ENCODE measurements at places on chromosomes 16 and 17. TPM values are rescaled to one million over a fixed set of nuclear protein-coding genes. Genes with fewer than 3 reads are reported as not detected.

- no peak for DNase-seq
These were observed 314.3 kb downstream of the RBFOX1 start for GRCh38 chr16:7646821-7647500.

- no peak for DNase-seq
These were observed 7.8 kb downstream of the HSPB9 start for GRCh38 chr17:42130310-42130936.

DNA sequence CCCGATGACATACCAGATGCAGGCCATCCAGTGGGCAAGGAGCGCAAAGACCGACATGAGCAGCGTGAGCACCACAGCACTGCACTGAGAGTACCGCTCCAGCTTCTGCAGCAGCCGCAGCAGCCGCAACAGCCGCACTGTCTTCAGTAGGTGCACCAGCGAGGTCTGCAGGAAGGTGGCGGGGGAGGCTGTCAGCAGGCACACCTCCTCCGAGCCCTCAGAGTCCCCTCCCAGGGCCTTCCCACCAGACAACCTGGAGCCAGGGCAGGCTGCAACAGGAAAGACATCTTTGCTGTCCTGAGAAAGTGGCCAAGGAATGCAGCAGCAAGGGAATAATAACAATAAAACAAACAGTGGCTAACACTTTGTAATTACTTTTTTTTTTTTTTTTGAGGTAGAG, 9.1 kb downstream of the KCNH4 start:
- no peak for DNase-seq

- DNase-seq: no peak
These were observed 16.5 kb upstream of the SPPL2C start for GRCh38 chr17:45828171-45828570.

- DNase-seq: peak; percentile 66
These were observed 10.3 kb downstream of the UBE2O start for GRCh38 chr17:76442341-76443338.

DNA sequence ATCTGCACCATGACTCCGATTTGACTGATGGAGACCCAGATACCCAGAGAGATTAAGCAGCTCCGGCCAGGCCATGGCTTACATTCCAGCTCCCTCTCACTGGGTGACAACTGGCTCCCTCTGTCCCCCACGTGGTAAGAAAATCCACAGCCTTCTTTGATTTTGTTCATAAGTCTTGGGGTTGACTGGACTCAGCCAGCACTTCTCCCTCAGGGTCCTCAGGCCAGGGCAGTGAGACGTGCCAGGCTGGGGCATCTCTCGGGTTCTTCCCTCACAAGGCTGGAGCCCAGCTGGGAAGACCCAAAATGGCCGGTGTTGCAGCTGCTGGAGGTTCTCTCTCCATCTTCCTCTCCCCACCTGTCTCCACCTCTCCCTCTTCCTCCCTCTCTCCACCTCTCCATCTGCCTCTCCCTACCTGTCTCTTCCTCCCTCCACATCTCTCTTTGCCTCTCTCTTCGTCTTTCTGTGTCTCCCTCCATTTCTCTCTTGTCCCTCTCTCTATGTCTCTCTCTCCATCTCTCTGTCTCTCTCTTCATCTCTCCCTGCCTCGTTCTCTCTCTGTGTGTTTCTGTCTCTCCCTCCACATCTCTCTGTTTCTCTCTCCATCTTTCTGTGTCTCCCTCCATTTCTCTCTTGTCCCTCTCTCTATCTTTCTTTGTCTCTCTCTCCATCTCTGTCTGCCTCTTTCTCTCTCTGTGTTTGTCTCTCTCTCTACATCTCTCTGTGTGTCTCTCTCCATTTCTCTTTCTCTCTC, 105.3 kb downstream of the FOXL1 start:
- DNase-seq: no peak

GRCh38 chr16:25060920-25061319, 45.8 kb upstream of the ARHGAP17 start:
- DNase-seq: peak; percentile 31

GRCh38 chr16:29306943-29307597, 99.4 kb downstream of the NPIPB11 start:
- peak; percentile 64 for DNase-seq

DNA sequence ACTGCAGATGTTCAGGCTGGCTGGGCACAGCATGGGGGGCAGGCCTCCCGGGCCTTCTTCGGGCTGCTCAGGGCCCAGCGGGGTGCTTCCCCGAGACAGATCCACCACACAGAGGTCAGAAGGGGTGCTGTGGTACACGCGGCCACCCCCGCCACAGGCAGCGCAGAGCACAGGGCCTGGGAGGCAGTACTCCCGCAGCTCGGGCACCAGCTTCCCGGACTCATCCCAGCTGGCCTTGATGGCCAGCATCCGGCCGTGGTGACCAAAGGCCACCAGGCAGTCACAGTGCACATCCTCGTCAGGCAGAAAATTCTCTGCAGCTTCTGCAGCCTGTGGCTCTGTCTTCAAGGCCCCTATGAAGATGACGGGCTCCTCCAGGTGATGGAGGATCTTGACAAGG, 1.9 kb downstream of the FAAP100 start:
- no peak for DNase-seq

GRCh38 chr17:77467521-77467920, 326.8 kb downstream of the SEC14L1 start:
- DNase-seq: no peak

DNA sequence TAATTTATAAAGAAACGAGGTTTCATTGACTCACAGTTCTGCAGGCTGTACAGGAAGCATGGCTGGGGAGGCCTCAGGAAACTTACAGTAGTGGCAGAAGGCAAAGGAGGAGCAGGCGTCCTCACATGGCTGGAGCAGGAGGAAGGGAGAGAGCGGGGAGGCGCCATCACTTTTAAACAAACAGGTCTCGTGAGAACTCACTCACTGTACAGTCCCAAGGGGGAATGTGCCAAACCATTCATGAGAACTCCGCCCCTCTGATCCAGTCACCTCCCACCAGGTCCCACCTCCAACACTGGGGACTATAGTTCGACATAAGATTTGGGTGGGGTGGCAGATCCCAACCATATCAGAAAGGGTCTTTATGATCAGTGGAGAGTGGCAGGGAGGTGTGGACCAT, 392.4 kb upstream of the TNRC6C start:
- DNase-seq: no peak

- DNase-seq: peak; percentile 43
These were observed 13.5 kb upstream of the DHRS13 start for GRCh38 chr17:28916302-28916934.

GRCh38 chr16:30005341-30006094, 5.3 kb downstream of the DOC2A start:
- peak; percentile 31 for DNase-seq

- DNase-seq: peak; percentile 89
These were observed 47.9 kb upstream of the HNF1B start for GRCh38 chr17:37792787-37793186.

- DNase-seq: peak; percentile 67
These were observed 372.7 kb downstream of the SLC39A11 start for GRCh38 chr17:72719578-72720493.

DNA sequence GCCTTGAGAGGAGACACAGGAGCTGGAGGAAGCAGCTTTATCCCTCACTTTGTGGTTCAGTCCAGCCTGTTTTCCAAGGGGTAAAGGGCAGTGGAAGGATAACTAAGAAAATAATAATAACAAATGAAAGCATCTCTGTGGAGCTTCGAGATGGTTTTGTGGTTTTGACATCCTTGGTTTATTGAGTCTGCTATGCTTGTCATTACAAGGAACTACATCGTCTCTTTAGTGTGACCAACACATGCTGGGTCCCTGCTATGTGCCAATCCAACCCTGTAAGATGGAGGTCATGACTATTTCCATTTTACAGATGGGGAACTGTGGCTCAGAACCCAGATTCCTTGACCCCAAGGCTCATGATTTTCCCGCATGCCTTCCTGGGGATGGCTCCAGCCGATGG, 124.8 kb downstream of the MRM1 start:
- DNase-seq: no peak

DNA sequence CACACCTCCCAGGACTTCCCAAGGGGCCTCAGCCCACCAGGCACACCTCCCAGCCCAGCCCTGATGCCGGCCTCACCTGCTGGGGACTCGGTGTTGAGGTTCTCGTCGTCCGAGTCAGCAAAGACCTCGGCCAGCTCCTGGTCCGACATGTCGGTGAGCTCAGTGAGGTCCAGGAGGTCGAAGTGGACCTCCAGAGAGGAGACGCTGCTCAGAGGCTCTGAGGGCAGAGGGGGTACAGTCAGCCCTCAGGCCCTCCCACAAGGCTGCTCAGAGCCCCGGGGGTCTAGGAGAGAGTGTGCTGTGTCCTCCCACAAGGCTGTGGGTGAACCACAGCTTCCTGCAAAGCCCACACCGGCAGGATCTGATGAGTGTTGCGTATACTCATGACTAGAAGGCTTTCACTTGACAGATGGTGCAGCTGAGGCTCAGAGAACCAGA, 10.5 kb downstream of the DBNDD1 start:
- peak; percentile 16 for DNase-seq

DNA sequence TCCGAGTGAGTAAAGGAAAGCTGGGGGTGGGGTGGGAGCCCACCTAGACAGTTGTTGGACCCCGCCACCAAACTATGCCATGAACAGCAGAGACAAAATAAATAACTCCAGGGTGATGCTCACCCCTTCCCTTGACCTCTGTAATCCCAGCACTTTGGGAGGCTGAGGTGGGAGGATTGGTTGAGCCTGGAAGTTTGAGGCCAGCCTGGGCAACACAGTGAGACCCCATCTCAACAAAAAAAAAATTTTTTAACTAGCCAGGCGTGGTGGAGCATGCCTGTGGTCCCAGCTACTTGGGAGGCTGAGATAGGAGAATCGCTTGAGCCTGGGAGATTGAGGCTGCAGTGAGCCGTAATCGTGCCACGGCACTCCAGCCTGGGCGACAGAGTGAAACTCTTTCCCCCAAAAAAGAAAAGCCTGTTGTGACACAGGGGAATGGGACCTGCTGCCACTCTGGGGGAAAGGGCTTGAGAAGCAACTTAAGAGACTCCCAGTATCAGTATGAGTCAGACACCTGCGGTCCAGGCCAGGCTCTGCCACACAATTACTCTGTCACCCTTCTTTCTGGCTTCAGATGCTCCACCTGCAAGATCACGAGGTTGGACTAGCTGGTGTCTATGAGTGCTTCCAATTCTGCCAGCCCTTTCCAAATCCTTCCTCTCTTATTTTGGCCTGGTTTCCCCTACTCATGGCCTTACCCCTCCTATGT, 5.0 kb downstream of the SGCA start:
- no peak for DNase-seq

Gene FOXC2
- 9.2 TPM for polyA plus RNA-seq

Gene CES1
- 0.03 TPM for polyA plus RNA-seq

Gene MYH2
- polyA plus RNA-seq: not detected

Gene HEATR9
- polyA plus RNA-seq: not detected

Gene ARHGDIG
- 0.24 TPM for polyA plus RNA-seq

Gene TEDC2
- polyA plus RNA-seq: 7.3 TPM

Gene PYY
- polyA plus RNA-seq: not detected

Gene KCNJ12
- 0.13 TPM for polyA plus RNA-seq

Gene MRTFB
- 5.6 TPM for polyA plus RNA-seq

Gene ZNF469
- polyA plus RNA-seq: 13.3 TPM

Gene TEKT1
- polyA plus RNA-seq: not detected

Gene FOXF1
- polyA plus RNA-seq: 33.0 TPM

Gene DYNLRB2
- polyA plus RNA-seq: not detected

Gene FKBP10
- polyA plus RNA-seq: 984 TPM

Gene DLX3
- polyA plus RNA-seq: not detected

Gene GNGT2
- polyA plus RNA-seq: 0.65 TPM

Gene MPP2
- polyA plus RNA-seq: 3.8 TPM

Gene STH
- polyA plus RNA-seq: not detected

All from IMR-90 (cell line).